CD8-positive, alpha-beta memory T cell (primary cell): ENCODE measurements at places on chromosomes 5 and 9. TPM values are rescaled to one million over a fixed set of nuclear protein-coding genes. Genes with fewer than 3 reads are reported as not detected.

DNA sequence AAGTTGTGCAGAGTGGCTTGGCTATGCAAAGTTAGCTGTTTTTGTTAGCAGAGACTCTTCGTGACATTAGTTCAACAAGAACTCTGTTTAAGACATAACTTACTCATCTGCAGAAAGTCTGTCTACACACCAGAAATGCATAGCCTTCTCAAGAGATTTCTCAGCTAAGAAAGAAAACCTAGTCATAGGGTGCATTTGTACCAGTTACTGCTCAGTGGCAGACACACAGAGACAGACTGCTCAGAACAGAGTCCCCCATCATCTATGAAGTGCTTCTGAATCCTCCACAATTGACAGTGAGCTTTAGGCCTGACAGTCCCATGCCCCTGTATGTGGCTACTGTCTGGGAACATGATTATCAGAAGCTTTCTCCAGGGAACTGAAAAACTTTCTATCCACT lies 56.1 kb upstream of the IFNK start:
- no peak for DNase-seq

DNA sequence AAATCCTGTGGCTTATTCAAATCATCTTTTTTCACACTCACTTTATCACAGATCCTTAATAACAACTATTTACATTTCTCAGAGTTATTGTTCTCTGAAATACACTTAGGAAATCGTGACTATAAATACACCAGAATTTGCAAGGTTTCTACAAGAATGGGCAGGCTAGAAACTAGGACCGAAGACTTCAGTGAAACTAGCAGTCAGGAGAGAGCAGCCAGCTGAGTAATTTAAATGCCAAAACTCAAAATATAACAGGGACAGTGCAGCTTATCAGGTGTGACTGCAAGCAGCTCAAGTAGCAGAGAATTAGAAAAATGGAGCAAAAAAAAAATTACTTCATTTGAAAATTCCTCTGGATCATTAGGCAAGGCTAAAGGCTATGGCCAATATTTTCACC lies 719.3 kb upstream of the ZNF608 start:
- no peak for DNase-seq

GRCh38 chr5:157616785-157617184 lies 35.5 kb downstream of the SOX30 start:
- DNase-seq, result no peak

DNA sequence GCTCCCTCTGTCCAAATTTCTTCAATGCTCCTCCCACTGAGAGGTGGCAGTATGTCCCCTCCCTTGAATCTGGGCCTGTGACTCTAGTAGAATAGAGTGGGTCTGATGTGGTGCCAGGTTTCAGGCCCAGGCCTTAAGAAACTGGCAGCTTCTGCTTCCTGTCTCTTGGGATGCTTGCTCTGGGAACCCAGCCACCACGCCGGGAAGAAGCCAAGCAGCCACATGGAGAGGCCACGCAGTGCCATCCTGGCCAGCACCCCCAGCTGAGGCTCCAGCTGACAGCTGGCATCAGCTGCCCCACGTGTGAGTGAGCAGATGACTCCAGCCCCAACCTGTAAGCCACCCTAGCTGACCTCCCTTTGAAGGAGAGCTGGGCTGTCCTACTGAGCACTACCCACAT lies 7.3 kb upstream of the TSPAN17 start:
- no peak for DNase-seq

The ORM1 gene
- total RNA-seq, result not detected

The IL7R gene
- total RNA-seq, result 289 TPM
